ENCODE measurements at places on chromosomes 5 and 9. TPM values are rescaled to one million over a fixed set of nuclear protein-coding genes. Genes with fewer than 3 reads are reported as not detected.

DNA sequence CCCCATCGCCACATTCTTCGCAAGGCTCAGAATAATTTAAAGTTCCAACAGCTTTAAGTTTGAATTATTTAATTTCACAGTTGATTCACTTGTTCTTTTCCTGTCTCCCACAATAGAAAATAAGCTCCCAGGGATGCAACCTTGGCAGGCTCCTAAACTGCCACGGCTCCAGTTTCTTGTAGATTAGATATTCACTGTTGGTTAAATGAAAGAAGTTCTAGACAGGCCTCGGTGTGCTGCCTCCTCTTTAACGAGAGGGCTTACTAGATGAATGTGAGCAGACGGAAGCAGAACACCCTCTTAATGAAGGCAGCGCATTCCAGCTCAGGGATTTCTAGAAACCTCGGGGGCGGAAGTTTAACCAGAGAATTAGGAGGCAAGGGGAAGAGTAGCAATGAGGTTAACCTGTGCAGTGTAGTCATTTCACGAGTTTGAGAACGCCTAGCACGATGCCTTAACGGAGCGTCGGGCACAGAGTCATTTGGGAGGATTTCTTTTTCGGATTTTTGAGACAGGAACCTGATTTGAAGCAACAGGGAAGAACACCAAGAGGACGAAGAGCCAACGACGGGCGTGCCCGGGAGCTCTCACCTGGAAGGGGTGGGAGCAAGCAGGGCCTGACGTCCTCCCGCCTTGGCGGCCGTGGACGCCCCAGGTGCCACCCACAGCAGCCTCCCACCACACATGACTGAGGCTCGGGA lies 637 bp upstream of the SMC5 start:
- no peak for DNase-seq

DNA sequence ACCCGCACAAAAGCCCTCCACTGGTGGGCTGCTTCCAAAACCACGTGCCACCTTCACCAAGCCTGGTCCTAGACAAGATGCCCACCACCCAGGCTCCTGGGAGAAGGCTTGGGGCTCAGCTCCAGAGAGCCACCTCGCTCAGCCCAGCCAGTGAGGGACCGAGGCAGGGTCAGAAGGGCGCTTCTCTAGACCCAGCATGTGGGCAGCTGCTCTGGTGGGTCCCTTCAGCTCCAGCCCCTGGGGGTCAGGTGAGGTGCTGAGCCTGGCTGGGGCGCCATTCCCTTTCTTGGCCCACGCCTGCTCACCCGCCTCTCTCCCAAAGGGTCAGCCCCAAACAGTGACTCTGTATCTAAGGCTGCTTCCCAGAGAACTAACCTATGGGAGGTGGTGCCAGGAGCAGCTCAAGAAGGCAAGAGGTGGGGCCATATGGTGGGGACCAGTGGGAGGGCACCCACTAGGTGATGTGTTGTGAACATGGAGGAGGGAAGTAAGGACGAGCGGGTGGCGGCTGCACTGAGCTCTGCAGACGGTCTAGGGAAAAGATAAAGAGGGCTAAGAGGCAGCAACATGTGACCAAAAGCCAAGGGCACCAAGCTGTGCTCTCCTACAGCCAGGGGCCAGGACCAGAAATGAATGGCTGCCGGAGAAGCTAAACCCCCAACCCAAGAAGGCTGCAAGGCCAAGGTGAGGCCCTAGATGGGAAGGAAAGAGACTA lies 79.3 kb downstream of the CAMSAP1 start:
- no peak for DNase-seq

DNA sequence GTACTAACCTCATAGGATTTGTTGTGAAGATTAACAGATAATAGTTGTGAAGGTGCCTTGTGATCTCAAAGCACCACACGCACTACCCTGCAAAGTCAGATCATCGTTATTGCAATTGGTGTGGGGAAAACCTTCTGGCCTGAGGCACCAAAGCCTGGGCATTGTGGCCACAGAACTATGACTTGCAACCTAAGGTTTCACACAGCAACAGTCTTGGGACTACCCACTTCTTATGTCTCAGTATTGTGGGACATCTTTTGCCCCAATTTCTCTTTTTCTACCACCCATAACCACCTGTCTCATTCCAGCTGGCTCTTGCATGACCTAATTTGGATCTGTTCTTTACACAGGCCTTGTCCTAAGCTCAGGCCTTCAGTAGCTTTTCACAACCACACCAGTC lies 247.8 kb upstream of the NR4A3 start:
- DNase-seq: no peak

- DNase-seq: no peak
Observed at GRCh38 chr5:167895899-167896659, 395.4 kb upstream of the WWC1 start.

- no peak for DNase-seq
Observed at GRCh38 chr9:6171667-6172066, 43.9 kb upstream of the IL33 start.

- DNase-seq: no peak
Observed at GRCh38 chr5:18546591-18546990, 912.3 kb downstream of the TAF11L14 start.

GRCh38 chr5:33888587-33888986 lies 3.2 kb downstream of the ADAMTS12 start:
- no peak for DNase-seq

- no peak for DNase-seq
Observed at GRCh38 chr5:67347821-67348220, 151.2 kb upstream of the CD180 start.

- no peak for DNase-seq
Observed at GRCh38 chr5:1093361-1093760, 18.5 kb downstream of the SLC12A7 start.

DNA sequence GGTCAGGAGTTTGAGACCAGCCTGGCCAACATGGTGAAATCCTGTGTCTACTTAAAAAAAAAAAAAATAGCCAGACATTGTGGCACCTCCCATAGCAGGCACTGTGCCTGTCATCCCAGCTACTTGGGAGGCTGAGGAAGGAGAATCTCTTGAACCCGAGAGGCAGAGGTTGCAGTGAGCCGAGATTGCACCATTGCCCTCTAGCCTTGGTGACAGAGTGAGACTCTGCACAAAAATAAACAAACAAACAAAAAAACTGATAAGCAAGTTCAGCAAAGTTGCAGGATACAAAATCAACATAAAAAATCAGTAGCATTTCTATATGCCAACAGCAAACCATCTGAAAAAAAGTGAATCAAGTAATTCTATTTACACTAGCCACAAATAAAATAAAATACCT lies 64.8 kb upstream of the TTC23L start:
- no peak for DNase-seq

DNA sequence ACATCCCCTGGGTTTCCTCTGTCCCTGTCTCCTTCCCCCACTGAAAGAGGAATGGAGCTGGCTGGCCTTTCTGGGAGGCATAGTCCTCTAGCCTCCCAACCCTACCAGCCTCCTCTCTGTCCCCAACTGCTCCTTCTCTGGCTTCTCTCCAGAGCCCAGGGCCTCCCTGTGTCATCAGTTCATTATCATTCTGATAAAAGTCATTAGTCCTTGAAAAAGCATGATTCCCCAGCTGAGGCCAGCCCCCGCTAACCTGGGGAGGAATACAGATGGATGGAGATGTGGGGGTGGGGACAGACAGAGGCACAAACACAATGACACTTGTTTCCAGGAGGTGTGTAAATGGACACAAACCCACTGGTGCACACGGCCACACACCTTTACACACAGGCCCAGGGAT lies 73.6 kb upstream of the HSPA9 start:
- DNase-seq: no peak

DNA sequence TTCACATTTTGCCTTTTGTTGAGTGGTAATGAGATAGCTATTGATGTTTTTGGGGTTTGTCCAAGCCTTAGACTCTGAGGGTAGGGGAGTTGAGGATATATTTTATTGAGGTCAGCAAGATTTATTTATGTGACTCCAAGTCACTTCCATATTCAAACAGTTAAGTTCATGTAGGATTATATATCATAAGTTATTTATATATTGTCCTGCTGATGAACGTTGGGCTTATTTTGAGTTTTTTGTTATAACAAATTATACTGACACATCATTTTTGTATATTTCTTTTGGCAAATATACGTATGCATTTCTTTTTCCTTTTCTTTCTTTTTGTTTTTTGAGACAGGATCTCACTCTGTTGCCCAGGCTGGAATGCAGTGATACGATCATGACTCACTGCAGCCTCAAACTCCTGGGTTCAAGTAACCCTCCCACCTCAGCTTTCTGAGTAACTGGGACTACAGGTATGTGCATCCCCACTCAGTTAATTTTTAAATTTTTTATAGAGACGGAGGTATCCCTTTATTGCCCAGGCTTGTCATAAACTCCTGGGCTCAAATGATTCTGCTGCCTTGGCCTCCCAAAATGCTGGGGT lies 23.5 kb upstream of the IL12B start:
- DNase-seq: no peak

DNA sequence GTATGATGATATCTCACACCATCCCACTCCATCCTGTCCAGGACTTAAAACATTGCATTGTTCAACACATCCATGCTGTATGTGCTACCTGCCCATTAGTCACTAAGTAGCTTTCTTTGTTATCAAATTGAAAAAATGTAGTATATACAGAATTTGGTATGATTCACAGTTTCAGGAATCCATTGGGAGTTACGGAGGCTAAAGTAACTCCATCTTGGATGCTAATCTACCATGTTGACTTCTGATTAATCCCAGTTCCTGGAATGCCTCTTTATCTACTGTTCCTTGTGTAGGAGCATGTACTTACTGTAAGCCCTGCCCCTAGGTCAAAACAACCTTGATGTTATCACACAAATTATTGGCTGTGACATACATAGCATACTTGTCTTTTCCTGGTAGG lies 38.9 kb upstream of the FOXB2 start:
- no peak for DNase-seq

Gene GDA
- not detected for polyA plus RNA-seq

Gene OR1N1
- not detected for polyA plus RNA-seq

Gene CARD9
- polyA plus RNA-seq: not detected

Gene NME5
- polyA plus RNA-seq: not detected
